Foreskin melanocyte (primary cell): ENCODE measurements at places on chromosomes 7 and 10.

GRCh38 chr10:35613597-35614226 is 8.6 kb downstream of the GJD4 start:
- no peak for DNase-seq

GRCh38 chr7:42167206-42167605 is 69.8 kb downstream of the GLI3 start:
- DNase-seq: no peak

- DNase-seq: no peak
Measured at GRCh38 chr10:36057731-36058130, 415.6 kb upstream of the FZD8 start.

DNA sequence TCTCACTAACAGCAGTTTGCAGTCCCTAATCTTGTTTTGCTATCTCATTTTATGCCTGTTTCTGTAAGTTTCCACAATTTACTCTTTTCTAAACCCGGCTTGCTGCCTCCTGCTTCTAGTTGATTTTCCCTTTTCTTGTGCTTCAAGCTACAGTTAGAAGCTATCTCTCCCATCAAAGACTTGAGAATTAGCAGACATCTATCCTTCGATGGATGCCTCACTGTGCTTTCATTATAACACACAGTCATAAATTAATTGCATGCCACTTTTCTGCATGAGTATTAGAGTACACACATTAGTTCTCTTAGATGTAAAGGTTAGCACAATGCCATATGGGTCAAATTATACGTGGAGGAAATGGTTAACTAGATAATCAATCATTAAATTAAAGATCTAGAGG is 48.7 kb downstream of the SEMA3A start:
- no peak for DNase-seq

GRCh38 chr10:58436071-58436470 is 50.9 kb downstream of the TFAM start:
- no peak for DNase-seq

DNA sequence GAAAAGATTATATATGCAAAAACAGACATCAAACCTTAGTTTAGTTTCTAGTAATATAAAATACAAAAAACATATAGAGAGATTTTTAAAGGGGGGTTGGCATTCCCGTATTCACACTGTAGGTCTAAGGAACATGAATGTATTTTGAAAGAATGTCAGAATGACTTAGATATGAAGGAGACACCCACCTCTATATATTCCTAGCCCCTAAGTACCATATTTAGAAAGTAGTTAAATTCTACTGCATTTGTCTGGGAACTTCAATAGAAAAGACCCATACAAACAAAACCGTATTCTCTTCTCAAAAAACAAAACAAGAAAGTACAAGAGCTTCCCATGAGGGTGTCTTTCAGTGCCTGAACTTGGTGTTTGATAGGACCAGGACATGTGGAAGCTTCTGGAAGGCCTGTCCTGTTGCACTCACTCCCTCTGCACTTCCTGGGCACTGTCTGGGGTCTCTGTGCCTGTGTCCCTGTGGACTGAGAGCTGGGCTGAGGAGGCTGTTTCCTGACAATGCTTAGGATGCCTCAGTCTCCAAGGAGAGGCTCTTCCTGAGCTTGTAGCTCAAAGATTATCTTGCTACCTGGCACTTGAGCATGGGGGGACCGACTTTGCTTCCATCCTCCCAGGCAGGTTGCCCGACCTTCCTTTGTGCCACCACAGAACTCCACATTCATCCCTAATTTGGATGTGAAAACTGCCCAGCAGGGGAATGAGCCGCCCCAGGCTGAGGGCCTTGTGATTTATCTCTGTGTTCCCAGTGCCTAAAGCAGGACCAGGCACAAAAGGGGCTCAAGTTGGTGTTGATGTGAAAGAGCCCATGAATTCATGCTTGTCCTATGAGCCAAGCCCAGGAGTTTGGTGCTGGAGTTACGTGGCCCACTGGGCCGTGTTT is 44.4 kb upstream of the KLF6 start:
- DNase-seq: peak; percentile 31

DNA sequence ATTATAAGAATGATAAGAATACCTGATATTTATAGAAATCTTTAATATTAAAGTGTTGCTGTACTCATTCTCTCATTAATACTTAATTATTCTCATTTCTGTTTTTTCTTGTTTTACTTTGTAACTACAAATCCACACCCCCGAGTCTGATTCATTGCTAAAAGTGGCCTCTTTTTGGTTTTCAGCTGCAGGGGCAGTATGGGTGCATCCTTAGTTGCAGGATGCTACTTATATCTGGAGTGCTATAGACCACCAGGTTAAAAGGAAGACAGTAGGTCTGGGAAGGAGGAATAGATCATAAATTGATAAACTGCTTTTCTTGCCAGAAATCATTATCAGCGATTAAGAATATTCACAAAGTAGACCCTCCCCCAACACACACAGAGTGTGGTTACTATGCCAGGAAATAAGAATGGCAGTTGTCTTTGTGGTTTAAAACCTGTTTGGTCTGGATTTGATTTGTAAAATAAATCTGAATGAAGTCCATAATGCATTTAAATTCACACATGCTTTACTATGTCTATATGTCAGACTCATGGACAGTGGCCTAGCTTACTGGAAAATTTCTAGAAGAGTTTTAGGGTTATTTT is 96.5 kb downstream of the NRF1 start:
- DNase-seq: no peak
